Activated CD8-positive, alpha-beta memory T cell treated with anti-CD3 and anti-CD28 coated beads, Interleukin-2, amount 50 U/mL, for 4 hours (primary cell): ENCODE measurements at places on chromosomes 1 and 21.

DNA sequence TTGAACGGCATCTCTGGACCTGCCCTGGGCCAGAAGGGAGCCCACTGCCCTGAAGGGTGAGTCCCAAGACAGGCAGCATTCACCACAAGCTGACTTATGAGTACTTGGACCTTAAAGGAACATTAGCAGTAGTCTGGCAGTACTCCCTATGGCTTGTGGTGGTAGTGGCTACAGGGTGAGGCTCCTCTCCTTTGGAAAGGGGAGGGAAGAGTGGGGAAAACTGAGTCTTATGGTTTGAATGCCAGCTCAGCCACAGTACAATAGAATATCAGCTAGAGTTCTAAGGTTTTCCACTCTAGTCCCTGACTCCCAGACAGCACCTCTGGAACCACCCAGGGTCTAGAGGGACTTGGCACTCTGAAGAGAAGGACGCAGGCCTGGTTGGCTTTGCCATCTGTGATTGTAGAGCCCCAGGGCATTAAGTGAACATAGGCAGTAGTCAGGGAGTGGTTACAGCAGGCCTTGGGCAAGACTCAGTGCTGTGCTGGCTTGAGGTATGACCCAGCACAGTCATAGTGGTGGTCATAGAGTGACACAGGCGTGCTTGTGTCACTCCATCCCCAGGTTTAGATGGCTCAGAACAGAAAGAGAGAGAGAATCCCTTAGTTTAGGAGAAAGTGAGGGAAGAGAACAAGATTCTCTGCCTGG lies 31.0 kb downstream of the CD53 start:
- no peak for DNase-seq

DNA sequence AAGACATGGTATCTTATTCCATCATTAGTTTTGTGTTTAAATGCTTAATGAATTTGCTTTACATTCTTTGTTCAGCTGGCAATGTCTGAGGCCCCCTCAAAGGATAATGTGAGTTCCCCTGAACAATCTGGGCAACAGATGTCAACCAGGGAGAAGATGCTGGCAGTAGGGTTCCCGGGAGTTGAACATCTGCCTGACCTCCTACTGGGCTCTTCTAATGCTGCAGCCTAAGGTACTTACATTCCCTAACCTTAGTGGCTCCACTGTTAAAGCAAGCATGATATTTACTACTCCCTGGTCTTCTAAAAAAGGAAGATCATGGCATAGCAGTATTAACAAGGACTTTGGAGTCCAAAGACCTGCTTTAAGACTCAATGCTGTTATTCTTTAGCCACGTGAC lies 574.9 kb upstream of the NR5A2 start:
- no peak for DNase-seq

DNA sequence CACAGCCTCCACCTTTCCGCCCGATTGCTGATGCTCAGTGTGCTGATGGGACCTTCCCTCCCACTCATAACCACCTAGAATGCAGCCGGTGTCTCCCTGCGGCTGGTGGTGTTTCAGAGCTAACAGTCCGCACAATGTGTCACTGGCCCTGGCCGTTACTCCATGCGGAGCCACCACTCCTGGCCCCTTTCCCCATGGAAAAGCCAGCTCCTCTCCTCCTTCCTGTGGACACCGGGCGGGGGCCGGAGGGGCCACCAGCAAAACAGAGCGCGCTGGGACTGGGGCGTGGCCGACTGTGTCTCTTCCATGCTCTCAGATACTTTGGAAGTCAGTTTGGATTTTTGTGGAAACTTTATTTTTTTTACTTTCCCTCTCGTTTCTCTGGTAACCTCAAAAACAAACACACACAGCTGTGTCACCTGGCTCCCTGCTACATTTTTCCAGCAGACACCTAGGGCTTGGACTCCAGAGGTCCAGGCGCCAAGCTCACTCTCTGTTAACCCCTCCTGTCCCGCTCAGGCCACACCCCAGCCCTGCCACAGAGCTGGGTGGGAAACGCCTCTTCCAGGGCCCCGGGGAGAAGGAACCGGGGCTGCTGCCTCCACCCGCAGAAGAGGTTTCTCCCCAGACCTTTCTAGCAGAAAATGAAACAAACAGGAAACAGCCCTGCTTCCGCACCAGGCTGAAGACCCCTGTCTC lies 32.5 kb upstream of the COL6A2 start:
- DNase-seq: no peak

DNA sequence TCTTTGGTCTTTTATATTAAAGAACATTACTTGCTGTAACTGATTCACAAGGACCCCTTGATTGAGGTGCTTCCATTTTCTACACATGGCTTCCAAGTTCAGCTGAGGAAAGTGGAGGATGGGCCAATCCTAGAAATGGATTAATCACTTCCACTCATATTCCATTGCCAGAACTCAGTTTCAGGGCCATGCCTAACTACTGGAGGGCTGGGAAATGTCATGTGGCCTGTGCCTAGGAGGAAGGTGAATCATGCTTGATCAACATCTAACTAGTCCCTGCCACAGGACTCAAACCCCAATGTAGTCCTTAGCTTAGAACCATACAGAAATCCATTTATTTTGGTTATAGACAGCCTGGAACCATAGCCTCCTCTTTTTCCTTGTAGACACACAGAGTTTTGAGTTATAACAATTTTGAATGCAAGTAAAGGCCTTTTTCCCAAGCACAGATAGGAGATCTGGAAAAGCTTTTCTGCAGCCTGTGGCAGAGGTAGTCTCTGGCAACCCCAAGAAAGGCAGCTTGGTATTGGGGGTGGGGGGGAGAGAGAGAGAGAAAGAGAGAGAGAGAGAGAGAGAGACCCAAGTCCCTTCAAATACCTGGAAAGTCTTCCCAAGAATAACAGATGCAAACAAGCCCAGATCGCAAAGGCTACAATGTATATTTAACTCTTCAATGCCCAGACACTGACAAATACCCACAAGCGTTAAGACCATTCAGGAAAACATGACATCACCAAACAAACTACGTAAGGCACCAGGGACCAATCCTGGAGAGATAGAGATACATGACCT lies 12.5 kb downstream of the MAST2 start:
- DNase-seq: no peak

DNA sequence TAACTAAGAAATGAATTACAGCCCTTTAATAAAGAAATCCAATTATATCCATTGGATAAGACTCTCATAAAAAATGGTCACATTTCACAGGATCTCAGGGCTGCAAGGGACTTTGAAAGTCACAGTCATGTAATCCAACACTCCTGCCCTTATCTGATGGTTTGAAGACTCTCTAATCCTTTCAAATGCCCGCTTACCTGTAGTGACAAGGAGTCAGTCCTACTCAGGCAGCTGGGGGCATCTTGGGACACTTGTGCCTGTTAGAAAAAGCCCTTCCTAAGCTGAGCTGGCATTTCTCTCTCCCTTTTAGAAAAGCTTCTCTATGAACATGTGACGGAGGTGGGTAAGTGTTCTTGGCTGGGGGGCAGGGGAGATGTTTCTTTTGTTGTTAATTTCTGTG lies 11.0 kb upstream of the ZNF691 start:
- DNase-seq: no peak

DNA sequence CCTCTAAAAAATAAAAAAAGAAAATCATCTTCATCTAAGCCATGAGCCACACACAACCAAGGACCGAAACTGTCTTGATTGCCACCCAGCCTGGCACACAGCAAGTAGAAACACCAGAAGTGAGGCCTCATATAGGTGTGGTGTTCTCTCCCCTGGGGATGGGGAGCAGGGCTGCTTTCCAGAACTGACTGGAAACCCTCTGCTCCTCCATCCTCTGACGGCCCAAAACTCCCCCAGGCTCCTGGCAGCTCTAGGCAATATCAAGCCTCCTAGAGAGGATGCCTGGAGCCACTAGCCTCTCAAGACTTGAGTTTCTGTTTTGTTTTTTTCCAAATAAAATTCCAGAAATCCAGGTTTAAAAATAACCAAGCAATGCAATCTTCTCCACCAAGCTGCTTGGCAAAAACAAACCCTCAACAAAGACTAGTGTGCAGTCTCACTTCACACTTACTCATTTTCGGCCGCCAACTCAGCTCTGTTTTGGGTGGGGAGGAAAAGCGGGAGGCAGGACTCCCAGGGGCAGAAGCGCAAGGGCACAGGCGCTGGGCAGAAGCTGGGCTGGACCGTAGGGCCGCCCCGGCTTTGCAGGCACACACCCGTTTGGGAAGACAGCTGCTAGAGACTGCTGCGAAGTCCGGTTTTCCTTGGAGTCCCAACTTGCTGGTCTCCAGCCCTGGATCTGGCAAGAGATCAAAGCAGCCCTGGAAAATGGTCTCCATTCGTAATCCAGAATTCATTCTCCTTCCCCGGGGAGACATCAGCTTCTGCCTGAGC lies 78.2 kb upstream of the CAPZB start:
- DNase-seq: no peak

GRCh38 chr1:39676948-39677548 lies 5.1 kb upstream of the NT5C1A start:
- no peak for DNase-seq

GRCh38 chr1:15680561-15681348 lies 3.4 kb upstream of the PLEKHM2 start:
- no peak for DNase-seq

DNA sequence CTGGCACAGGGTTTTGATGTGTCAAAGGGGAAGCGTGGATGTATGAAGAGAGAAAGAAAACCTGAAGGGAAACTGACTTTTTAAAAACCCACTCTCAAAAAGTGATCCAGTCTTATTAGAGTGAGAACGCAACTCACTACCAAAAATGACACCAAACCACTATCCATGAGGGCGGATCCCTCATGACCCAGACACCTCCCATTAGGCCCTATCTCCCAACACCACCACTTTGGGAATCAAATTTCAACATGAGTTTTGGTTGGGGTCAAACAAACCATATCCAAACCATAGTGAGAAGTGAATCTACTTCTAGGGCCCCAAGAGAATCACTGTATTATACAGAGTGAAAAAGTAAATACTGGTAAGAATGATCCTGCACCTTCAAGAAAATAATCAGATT lies 53.5 kb downstream of the FNBP1L start:
- DNase-seq: no peak

DNA sequence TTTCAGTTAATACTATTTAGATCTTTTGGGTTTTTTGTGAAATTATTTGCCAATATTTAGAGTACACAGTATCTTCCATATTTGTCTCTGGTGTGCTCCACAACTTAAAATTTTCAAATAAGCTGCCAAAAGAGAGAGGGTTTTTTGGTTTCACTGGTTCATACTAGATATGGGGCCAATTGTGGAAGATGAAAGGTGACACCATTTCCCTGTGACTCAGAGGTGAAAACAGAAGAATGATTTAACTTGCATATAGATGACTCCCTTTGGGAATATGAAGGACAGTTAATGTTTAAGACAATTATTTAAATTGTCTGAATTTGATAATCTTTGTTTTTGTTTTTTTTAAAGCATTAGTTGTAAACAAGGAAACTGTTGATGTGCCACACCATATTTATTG lies 37.5 kb downstream of the IVNS1ABP start:
- DNase-seq: no peak

- no peak for DNase-seq
Measured at GRCh38 chr1:233675446-233675845, 61.5 kb downstream of the KCNK1 start.

GRCh38 chr1:192557841-192558595 lies 17.6 kb upstream of the RGS1 start:
- no peak for DNase-seq

- no peak for DNase-seq
Measured at GRCh38 chr1:40305451-40305850, 11.6 kb downstream of the COL9A2 start.

DNA sequence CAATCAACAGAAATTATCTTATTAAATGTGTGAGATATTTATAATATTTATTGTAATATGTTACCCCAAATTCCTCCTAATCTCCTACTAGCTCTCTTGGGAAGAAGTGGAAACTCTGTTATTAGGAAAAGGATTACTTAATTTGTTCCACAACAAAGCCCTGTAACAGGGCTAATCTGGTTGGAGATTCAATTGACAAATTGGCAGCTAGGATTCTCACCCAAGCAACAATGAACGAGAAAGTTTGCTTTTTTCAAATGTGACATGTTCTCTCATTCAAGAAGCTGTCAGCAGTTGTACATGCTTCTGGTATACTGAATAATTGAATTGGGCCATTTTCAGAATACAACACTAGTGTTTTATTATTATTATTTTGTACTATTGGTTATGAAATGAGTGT lies 367.9 kb upstream of the ADGRL4 start:
- DNase-seq: no peak

GRCh38 chr21:42584296-42584641 lies 69.2 kb upstream of the PDE9A start:
- no peak for DNase-seq

GRCh38 chr1:92367496-92367895 lies 68.6 kb downstream of the RPAP2 start:
- no peak for DNase-seq

- no peak for DNase-seq
Measured at GRCh38 chr21:45698493-45699184, 55.1 kb downstream of the PCBP3 start.

GRCh38 chr21:31374395-31374794 lies 30.3 kb upstream of the TIAM1 start:
- no peak for DNase-seq

DNA sequence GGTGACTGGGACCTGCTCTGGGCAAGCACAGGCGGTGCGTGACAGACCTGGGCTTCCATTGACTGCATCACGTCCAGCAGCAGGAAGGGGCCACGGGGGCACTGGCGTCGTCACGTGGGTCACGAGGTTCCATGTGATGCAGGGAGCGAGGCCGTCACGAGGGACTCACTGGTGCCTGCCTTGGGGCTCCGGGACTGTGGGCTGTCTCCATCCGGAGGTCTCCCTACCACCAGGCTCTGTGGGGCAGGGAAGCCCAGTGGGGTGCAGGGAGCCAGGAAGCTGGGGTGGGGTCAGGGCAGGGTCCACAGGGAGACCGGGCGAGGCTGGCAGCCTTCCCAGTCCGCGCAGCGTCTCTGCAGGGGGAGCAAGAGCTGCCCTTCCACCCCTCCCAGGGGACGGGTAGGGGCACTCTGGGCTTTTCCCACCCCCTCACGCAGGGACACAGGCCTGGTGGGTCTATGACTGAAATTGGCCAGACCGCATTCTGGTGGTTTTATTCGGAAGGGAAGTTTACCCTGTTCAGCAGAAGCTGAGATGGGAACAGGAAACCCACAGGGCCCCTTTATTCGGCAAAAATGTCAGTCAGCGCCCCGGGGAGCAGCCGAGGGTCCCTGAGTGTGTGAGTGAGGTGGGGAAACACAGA lies 416 bp upstream of the TNFRSF14 start:
- DNase-seq: peak; percentile 62

GRCh38 chr1:23431431-23431830 lies 6.9 kb upstream of the TCEA3 start:
- no peak for DNase-seq
